Activated CD4-positive, CD25-positive, alpha-beta regulatory T cell treated with anti-CD3 and anti-CD28 coated beads, Interleukin-2, amount 50 U/mL, for 24 hours (primary cell): ENCODE measurements at places on chromosomes 2 and 18.

DNA sequence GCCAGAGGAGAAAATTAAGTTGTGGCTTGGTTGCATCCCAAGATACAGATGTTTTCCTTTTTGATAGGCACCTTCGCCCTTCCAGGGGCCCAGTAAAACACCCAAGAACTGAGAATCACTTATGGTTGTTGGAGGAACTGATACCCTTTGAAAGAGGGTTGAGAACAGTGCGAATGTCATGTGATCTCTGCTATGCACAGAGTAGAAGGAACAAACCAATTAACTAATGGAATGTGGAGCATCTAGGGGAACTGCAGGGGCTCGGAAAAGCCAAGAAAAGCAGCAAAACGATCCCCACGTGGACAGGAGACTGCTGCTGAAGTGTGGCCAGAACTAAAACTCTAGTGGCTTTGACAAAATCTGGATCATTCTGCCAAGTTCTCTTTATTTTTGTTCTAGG is 58.8 kb downstream of the APOB start:
- ATAC-seq = no peak

GRCh38 chr2:235373171-235373570 is 120.7 kb upstream of the AGAP1 start:
- ATAC-seq = no peak

DNA sequence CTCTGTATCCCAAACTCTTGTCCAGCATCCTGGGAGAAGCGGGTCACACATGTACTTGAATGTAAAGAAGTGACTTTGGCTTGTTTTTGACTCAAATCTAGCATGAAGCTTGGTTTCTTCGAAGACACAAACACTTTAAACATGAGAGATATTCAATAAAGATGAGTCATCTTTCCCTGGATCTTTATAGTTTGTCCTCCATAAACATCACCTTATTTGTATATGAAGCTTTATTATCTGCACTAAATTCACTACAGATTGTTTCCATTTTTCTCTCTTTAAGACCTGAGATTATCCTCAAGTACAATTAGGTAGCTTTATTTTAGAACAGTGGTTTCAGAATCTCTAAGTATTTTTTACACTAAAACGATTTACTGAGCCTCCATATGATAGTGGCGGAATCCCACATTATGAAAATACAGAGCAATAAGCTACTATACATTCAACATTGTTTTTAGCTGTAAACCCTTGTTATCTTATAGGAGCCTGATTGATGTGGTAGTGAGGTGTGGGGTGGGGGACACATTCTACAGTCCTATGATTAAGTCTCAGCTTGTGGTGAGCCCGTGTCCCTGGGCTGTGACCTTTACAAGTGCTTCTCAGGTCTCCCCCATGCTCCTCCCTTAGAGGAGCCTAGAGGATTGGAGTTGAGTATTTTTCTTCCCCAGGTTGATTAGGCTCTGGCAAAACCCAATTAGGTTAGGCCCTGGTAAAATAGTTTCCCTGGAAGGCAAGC is 79.6 kb upstream of the RAPGEF4 start:
- no peak for ATAC-seq

DNA sequence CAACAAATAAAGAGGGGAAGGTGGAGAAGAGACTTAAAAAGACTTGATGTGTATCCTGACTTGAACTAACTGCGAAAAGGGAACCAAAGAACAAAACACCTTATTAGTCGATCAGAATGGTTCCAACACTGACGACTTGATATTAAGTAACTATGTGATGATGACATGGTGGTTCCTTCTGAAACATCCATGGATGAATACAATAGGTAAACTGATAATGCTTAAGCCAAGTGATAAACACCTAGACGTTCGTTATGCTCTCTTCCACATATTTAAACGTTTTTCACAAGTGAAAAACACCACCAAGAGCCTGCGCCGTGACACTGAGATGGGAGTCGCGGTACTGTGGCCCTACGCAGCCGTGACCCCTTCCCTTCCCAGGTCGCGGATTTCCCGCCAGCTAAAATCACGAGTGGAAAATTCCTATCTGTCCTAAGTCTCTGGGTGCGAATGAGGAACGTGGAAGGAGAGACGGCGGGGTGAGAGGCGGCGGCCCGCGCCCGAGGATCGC is 797 bp downstream of the TTC32 start:
- no peak for ATAC-seq

DNA sequence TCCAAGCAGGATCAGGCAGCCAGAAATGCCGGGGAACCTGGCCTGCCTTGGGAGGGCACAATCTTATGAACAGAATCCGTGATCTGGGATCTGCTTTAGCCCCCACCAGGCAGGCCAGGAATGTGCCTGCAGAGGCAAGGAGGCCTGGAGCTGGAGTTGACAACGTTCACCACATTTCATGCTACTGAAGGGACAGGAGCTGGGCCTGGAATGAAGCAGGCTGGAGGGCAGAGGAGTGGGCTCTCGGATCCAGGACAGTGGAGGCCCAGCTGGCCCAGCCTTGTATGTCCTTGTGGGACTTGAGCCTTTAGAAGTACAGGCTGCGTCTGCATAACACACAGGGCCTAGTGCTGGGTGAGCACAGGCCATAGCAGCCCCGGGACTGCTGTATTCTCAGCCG is 91.8 kb downstream of the KLHL29 start:
- ATAC-seq = no peak

GRCh38 chr18:63604791-63605567 is 17.8 kb downstream of the SERPINB13 start:
- ATAC-seq = no peak

GRCh38 chr2:64696636-64697035 is 42.9 kb upstream of the SERTAD2 start:
- ATAC-seq = no peak

DNA sequence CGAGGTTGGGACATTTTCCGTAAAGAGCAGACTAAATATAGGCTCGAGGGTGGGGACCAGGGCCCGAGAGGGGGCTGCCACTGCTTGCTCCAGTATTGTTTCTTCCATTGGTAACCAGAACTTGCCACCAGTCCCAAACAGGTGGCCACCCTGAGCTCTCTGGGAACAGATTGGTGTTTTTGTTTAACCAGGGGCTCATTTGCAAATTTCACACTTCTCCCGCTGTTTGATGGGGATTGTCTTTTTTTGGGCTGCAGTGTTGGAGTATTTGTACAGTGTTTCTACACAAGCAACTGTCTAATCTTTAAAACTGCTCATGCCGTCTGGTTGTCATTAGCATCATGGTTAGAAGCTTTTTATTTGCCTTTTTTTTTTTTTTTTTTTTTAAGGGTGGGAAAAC is 8.5 kb downstream of the AGAP1 start:
- ATAC-seq = no peak

DNA sequence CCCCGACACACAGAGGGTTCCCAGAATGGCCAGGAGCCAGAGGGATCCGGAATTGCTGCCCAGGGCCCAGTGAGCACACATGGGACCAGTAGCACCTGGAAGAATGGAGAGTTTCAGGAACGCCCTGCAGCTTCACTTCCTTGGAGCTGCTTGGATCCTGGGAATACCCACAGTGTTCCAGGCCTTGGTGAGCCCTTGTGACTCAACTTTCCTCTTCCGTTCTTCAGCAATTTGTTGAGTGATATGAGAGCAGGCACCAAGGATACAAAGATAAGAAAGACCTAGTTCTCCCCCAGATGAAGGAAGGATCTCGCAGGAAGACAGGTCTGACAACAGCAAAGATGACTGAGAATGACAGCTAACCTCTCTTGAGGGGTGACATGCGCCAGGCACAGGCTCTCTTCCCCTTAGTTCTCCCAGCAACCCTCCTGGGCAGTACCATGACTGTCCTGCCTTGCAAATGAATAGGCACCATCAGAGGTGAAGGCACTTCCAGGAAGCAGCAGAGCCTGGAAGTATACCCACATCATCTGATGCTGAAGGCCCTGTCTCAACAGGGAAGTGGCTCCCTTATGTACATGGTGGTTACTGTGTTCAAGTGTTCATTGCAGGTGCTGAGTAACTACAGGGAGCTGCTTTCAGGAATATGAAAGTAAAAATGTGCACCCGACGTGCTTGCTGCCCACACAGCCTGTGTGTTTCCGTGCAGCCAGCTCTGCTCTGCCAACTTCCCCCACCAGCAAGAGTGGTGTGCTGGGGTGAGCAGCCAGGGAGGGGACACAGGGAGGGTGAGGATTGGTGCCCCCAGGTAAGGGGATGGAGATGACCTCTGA is 116.2 kb downstream of the STPG4 start:
- ATAC-seq = peak; percentile 76

GRCh38 chr18:9960258-9960904 is 46.6 kb downstream of the VAPA start:
- no peak for ATAC-seq

DNA sequence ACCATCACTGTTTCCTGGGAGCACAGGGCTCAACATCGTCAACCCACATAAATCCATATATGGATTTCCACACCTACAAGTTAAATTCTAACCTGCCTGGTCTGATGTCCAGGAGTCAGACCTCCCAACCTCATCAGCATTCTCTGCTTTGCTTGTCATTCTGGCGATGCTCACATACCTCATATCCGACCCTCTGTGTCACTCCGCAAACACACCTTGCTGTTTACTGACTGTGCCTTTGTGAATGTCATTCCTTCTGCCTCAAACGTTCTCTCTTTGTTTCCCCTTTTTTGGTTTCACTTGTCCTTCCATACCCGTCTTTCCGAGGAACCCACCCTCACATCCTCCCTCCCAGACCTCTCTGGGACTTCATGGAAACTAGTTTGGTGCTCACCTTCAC is 187.1 kb downstream of the ACTR3 start:
- ATAC-seq = no peak

GRCh38 chr2:197873293-197873701 is 68.9 kb downstream of the PLCL1 start:
- ATAC-seq = no peak

- ATAC-seq = no peak
Observed at GRCh38 chr2:113230531-113230930, 48.2 kb downstream of the PAX8 start.

GRCh38 chr2:120287183-120288015 is 34.7 kb downstream of the RALB start:
- peak; percentile 99 for ATAC-seq

DNA sequence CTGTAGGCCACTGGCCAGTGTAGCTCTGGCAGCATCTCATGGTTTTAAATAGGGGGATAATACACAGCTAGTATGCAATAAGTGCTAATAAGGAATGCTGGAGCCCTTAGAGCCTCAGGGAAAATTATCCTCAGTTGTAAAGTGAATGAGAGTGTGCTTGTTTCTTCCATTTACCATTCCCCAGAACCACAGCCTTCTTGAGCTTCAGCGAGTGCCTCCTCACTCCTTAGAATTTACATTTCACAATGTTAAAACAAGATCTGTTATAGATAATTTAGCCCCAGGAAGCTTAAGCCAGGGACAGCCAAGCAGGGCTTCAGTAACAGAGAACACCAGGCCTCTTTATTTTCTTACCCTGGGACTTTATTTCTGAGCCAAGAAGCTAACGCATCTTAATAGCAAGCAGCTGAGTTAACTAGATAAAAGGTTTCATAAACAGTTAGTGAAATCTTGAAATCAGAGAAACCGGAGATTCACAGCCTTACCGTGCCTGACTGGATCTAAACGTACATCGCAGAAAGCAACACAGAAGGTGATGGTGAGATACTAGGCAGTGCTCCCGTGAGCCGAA is 535.2 kb downstream of the TDRD15 start:
- ATAC-seq = no peak

DNA sequence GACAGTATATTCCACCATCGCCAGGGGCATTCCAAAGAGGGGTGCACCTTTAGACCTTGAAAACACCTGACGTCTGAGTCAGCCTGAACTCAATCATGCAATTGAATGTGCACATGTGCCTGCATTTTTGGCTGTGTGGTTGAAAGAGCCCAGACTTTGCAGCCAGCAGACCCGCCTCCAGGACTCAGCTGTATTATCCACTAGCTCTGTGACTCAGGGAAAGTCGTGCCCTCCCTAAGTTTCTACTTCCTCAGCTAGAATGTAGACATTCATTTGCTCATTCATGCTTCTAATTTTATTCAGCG is 94.2 kb downstream of the LRRC30 start:
- ATAC-seq = no peak

DNA sequence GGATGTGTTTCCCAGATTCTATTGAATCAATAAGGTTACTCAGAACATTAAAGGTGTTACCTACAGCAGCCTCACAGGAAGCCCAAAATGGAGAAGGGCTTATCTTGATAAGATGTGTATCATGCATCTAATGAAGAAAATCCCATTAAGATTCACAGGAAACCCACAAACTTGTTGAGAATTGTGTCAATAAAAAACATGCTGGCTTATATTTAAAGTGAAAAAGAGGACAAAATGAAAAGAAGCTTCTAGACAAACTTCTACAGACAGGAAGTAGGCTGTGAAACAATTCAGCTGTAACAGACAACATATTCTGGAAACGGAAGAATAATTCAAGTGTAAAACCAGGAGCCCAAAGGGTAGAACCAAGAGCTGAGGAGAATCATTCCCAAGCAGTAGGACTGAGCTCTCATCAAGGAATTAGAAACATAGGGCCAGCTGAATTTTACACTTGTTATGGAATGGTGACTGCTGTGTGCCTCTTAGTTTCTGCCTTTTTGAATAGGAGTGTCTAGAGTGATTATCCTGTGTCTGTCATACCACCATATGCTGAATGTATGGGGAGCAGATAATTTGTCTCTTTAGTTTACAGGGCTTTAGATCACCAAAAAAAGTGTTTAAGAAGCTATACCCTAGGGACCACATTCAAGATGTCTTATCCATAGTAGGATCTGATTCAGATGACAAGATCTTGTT is 9.6 kb downstream of the IMMT start:
- ATAC-seq = no peak

- ATAC-seq = no peak
Observed at GRCh38 chr18:7207366-7207915, 23.4 kb upstream of the LRRC30 start.

DNA sequence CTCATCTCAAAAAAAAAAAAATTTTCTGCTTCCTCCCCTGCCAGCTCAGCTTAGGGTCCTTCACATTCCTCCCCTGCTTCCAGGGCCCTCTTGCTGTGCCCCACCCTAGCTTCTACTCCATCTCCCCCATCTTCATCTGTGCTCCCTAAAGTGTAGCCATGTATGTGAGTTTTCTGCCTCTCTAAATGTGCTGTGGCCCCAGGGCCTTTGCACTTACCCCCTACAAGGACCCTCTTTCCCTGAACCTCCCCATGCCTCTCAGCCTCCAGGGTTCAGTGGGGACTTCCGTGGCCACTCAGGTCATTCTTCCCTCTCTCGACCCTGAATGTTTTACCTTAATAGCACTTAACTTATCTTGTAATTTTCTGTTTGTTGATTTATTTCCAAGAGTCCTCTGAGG is 6.2 kb upstream of the ARHGEF4 start:
- ATAC-seq = no peak

GRCh38 chr18:3839581-3839981 is 389.6 kb downstream of the TGIF1 start:
- no peak for ATAC-seq

- ATAC-seq = no peak
Observed at GRCh38 chr2:57877811-57878170, 168.8 kb upstream of the VRK2 start.

DNA sequence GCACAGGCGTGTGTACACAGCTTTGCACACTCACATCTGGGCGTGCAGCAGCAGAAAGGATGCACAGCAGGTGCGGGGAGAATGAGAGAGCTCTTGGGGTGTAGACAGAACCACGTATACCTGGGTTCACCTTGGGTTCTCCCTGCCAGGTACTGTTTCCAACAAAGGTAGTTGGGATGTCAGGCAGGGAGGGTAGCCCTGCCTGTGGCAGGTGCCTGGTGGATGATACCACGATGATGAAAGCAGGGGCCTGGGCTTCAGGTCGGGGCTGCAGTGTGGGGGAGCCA is 6.5 kb upstream of the ARID5A start:
- no peak for ATAC-seq
